ENCODE measurements at places on chromosomes 11 and 22. TPM values are rescaled to one million over a fixed set of nuclear protein-coding genes. Genes with fewer than 3 reads are reported as not detected.

The NFRKB gene
- 23.7 TPM for polyA plus RNA-seq

- no peak for DNase-seq
These were observed 3.8 kb upstream of the NPAS4 start for GRCh38 chr11:66417000-66417399.

- DNase-seq, result no peak
These were observed 67.0 kb downstream of the IGLL5 start for GRCh38 chr22:22954656-22955055.

DNA sequence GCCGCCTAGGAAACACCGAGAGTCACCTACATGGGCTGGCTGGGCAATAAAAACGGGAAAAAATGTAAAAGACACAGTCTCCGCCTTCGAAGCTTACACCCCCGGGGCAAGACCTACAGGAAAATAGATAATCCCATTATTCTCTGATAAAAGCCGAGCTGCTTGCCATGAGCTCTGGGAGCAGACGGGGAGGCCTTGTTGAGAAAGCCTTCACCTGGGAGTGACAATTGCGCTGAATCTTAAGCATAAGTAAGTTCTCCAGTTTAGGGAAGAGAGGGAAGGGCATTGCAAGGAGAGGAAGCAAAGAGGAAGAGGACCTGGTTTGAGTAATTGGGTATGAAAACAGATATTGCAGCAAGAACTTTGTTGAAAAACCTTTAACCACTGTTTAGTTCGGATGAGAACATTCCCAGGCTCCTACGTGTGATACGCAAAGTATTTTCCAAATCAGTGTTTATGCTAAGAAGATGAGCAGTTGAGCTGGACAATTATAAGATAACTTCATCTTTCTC, 813 bp upstream of the BTBD10 start:
- DNase-seq, result no peak

GRCh38 chr11:32561835-32562234, 21.8 kb upstream of the EIF3M start:
- no peak for DNase-seq
